ENCODE measurements at places on chromosomes 7 and 10.

DNA sequence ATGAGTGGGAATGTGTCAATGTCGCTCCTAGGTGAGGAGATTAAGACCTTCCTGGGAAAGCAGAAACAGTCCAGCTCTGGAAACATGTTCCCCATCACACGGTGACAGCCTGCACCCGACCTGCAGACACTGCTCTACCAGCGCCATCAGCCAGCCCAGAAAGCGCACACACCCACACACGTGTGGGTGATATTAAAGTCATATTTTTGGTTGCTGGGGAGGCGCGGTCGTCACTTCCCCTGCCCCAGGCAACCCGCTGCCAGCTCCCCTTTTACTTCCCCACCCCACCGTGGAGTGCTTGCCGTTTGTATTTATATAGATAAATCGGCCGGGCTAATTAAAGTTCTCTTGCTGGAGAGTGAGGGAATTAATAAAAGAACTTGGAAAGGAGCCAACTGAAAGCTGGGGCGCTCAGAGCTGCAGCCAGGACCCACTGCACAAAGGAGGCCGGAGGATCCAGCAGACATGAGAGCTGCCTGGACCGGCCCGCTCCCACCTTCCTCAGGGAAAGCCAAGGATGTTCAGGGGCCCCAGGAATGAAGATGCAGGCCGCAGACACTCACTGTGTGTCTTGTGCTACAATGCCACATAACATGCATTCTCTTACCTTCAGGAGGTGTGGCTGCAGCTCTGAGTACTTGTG lies 145.2 kb upstream of the UNC5B start:
- no peak for DNase-seq

DNA sequence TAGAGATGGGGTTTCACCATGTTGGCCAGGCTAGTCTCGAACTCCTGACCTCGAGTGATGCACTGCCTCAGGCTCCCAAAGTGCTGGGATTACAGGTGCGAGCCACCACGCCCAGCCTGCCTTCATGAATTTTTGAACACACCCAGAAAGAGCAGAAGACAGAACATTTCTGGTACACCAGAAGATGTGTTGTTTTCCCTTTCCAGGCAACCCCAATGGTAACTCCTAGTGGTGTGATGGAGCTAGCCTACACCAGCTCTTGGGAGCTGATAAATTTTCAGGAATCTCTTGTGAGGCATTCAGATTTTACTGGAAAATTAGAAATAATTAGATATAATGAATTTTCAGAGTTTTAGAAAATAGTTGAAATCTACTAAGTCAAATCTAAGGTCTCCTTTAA lies 904 bp upstream of the CCDC7 start:
- DNase-seq, result no peak

GRCh38 chr7:84264396-84264795 lies 69.8 kb upstream of the SEMA3A start:
- no peak for DNase-seq

DNA sequence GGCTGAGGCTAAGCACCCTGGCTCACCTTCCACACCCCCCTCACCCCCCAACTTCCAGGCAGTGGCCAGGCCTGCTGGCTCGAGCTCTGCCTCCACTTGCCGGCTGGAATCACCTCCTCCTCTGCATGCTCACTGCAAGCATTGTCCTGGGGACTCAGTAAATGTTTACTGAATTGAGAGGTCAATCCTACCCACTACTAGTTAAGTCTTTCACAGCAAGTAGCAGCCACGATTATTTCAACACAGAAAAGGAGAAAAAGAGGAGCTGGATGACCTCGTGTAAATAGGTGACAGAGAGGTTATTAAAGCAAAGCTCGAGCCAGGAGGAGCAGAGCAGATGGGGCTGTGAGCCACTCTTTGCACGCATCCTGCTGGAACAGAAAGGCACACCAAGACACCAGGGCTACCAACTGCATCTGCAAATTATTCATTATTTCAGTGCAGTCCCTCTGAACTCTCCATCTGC lies 32.1 kb downstream of the HIPK2 start:
- no peak for DNase-seq

GRCh38 chr7:122262246-122262645 lies 42.3 kb downstream of the FEZF1 start:
- DNase-seq, result no peak

GRCh38 chr7:140841166-140841715 lies 83.5 kb downstream of the BRAF start:
- no peak for DNase-seq

GRCh38 chr7:145211211-145211610 lies 375.4 kb upstream of the TPK1 start:
- DNase-seq, result no peak

- no peak for DNase-seq
These were observed 41.8 kb downstream of the PNLIPRP3 start for GRCh38 chr10:116469437-116469836.

DNA sequence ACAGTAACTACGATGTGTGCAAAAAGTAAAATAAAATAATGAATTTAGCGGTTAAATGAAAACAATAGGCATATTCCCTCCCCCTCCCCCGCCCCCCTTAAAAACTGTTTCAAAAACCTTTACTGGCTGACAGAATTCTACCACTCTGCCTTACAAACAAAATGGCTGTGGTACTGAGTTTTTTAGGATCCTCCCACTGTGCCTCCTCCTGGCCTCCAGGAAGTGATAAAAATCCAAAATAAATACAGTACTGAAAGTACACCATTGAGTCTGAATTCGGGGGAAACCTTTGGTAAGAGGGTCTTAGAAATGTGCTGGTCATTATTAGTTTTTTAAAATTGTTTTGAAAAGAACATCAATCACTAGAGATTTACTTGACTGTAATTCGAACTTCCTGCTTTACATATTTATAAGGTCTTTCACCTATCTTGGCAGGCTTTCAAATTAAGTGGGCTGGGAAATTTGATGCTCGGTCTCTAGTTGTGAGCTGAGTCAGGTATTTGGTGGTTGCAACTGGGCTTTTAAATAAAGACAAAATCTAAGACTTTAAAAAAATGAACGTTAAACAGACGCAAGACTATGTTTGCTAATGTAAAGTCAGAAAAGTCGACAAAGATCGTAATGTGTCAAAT lies 32.5 kb upstream of the EPC1 start:
- DNase-seq, result no peak

GRCh38 chr10:36880898-36881297 lies 244.5 kb upstream of the ANKRD30A start:
- DNase-seq, result no peak

- DNase-seq, result no peak
These were observed 241.8 kb downstream of the CREB5 start for GRCh38 chr7:28654110-28654509.

DNA sequence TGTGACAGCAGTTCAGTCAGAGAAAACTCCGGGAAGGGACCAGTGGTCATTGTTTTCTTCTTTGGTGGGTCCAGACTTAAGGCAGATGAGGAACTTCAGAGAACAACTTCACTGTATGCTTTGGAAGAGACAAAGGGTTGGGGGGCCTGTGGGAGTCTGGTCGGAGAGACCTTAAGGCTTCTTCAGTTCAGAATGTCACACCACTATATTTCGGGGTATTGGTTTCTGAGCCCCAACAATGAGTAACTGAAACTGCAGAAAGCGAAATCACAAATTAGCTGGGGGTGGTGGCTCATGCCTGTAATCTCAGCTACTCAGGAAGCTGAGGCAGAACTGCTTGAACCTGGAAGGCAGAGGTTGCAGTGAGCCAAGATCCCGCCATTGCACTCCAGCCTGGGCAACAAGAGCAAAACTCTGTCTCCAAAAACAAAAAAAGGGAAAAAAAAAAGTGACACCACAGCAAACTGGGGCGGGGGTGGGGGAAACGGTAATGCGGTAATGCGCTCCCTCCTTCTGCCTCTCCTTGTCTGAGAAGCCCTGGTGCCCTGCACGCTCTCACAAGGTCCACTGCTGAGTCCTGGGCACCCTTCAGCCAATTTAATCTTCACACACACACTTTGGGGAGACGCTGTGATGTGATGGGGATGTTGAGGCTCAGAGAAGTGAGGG lies 2.2 kb upstream of the ADIRF start:
- no peak for DNase-seq

DNA sequence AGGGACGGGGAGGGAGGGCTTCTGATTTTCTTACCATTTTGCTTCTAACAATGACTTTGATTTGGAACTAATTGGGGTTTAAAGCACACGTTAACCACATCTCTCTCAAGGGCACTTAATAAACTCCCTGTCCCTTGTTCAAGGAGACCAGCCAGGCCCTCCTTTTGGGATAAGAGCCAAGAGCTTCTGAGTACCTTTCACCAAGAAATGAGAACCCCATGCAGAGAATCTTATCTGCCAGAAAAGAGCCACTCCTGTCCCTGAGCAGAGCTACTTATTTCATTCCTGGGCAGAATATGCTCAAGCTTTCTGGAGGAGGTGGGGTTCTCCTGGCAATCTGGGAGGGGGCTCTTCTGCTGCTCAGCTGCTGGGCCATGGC lies 574.6 kb downstream of the GALNT17 start:
- no peak for DNase-seq

DNA sequence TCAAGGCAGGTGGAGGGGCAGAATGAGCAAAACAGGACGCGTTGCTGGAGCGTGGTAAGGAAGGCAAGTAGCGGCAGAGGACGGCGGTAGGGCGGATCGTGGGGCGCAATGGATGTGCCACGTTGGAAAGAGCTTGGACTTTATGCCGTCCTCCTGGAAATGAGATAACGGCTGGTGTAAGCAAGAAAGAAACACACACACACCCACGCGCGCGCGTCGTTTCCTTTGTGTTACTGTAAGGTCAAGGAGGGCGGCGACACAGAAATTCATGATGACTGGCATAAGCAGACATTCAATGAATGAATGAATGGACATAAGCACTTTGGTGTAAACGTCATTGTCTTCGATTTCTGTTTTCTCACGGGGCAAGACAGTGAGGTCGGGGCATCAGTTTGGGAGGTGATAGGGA lies 683 bp upstream of the ENTPD7 start:
- DNase-seq, result peak; percentile 13

DNA sequence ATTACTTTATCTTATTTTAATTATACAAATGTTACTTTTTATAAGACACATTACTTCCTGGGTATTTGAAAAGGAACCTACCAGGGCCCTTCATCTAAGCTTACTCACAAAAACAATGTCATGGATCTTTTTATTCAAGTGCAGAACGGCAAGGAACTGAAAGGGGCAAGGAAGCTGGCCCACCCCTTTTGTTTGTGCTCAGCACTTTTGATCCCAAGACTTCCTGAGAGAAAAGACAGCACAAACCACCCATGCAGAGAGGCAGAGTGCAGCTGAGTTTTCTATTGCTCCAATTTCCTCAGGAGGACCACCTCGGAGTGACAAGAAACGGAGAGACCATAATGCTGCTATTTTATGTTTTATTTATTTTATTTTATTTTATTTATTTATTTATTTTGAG lies 232.0 kb upstream of the NRP1 start:
- DNase-seq, result no peak

DNA sequence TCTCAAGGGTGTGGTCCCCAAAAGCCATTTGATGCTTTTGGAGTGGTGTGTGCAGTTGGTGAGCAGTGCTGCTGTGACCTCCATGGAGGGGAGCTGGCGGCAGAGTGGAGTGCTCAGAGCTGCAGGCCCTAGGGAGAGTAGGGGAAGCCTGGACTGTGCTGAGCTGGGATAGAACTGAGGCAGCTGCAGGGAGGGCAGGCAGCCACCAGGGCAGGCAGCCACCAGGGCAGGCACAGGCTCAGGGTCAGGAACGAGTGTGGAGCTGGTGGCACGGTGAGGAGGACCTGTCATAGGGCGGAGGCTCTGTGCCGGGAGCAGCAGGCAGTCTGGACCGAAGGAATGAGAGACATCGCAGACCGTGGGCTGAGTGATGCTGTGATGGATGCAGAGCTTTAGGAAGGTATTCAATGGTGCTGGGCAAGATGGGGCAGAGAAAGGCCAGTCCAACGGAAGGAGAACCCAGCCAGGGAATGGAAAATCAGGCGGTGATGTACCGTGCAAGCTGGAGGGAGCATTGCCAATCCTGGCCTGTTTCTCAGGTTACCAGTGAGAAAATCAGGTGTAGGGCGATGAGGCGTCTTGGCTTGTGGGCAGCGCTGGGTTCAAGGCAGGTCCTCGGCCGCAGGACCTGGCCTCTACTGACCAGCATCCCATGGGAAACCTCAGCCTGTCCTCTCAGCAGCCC lies 152.6 kb downstream of the CAMK1D start:
- no peak for DNase-seq

DNA sequence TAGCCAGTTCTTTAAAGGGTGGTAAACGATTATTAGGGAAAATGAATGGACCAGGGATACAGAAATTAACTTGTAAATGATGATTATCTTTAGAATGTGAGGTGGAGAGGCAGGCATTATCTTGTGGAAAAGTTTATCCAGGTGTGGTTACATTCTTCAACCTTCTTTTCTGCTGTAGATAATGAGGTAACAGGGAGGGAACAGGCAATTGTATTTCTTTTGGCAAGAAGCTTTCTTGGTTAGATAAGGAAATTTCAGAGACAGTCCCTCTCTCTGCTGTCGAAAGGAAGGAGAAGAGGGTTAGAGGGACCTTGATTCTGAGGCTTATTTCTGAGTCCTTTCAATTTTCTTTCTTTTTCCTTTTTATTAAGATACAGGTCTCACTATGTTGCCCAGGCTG lies 32.1 kb downstream of the MRPL32 start:
- DNase-seq, result no peak

- no peak for DNase-seq
These were observed 379.4 kb downstream of the GALNT17 start for GRCh38 chr7:71511361-71511807.

GRCh38 chr7:32257621-32258020 lies 187.4 kb upstream of the PDE1C start:
- DNase-seq, result no peak

- DNase-seq, result no peak
These were observed 47.7 kb downstream of the TNRC18 start for GRCh38 chr7:5375925-5376324.

All from stimulated activated CD8-positive, alpha-beta memory T cell treated with anti-CD3 and anti-CD28 coated beads, Interleukin-4, amount 100 ng/mL, for 1 hour (primary cell).